ENCODE measurements at places on chromosomes 13 and 19.

DNA sequence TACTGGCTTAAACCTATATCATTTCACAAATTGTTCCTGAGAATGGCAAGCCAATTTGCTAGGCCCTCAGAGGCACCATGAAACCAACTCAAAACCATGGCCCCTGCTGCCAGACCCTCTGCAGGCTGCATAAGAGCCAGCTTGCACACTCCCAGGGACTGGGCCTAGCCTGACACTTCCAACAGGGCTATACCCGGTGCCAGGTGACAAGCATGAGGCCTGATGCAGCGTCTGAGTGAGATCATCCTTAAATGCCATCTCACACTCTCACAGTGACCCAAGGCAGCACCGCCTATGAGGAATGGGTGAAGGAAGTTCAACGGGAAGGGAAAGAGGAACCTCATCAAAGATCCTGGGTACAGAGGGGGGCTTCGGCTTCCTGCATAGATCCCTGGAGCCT is 65.6 kb downstream of the C13orf42 start:
- no peak overlapping the region for H3K4me3 ChIP-seq
- H3K27ac ChIP-seq: no peak overlapping the region
- H3K36me3 ChIP-seq: no peaks in the 10 kb centered on the region
- DNase-seq: no peak
- no peaks in the 10 kb centered on the region for H3K4me1 ChIP-seq

DNA sequence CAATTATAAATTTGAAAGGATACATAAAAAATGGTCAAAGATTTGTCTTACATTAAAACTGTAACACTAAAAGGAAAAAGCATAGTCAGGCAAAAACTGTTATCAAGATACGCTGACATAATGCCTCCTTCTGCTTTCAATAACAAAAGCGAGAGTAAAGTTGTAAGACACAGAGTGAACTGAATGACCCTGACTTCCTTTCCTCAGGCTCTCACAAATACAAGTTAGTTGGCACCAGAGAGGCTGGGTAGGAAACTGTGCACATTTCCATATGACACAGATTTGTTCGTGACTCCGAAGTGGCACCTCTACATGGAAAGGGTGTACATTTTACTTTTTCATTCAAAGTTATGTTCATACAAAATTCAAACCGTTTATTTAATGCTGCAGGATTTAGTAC is 15.4 kb downstream of the FGF14 start:
- DNase-seq: no peak
- H3K27ac ChIP-seq: no peak overlapping the region
- H3K4me1 ChIP-seq: no peaks in the 10 kb centered on the region
- no peaks in the 10 kb centered on the region for H3K27me3 ChIP-seq
- H3K36me3 ChIP-seq: no peaks in the 10 kb centered on the region

DNA sequence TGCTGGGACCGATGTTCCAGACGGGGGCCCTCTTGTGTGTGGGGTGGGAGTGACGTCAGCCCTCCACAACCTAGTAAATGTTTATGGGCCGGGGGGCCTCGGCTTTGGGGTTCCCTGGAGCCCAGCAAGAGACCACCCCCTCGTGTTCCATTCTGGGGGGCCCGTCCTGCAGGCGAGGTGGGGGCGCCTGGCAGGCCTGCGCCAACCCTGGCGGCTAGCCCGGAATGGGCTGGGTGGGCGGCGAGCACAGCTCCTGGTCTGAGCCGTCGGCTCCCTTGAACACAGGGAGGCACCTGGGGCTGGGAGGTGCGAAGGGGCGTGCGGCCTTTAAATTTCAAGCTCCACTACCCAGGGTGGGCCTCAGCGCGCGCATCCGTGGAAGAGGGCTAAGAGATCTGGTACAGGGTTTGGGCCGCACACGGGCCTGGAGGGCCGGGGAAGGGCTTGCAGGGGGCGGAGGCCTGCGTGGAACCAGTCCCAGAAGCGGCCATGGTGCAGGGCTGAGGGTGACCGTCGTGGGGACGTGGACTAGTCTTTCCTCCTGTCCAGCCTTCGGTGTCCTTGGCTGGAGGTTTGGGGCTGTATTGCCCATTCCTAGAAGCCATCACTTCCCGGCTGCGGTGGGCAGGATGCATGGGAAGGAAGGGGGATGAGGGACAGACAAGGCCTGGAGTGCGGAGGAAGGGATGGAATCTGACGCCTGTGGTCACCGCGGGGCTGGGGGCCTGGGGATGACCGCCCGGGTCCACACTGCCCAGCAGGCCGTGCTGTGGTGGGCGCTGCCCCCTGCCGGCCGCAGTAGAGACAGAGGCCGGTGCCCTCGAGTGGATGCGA is 11.4 kb downstream of the NDUFA11 start:
- H3K27ac ChIP-seq: no peak overlapping the region
- peaks cover 11% of the 10 kb centered on the region for H3K36me3 ChIP-seq
- no peaks in the 10 kb centered on the region for H3K27me3 ChIP-seq
- no peak overlapping the region for H3K4me3 ChIP-seq
- no peaks in the 10 kb centered on the region for H3K4me1 ChIP-seq

DNA sequence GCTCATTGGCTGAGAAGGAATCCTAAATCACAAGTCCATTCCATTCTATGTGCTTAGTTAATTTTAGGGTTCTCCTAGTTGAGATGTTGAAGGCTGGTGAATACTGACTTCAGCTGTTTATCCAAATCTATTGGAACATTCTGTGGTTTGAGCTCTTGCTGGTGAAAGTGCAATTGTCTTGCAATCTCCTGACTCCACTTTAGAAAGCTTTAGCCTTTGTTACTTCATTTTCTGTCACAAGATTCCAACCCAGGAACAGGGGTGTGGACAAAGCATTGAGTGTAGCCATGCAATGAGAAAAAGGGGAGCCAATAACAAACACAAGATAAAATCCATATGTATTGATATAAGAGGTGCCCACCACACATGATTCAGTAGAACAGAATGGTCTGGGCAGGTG is 15.0 kb downstream of the CEACAM21 start:
- H3K4me1 ChIP-seq: no peaks in the 10 kb centered on the region
- H3K4me3 ChIP-seq: no peak overlapping the region
- H3K27me3 ChIP-seq: no peaks in the 10 kb centered on the region
- DNase-seq: no peak

- no peaks in the 10 kb centered on the region for H3K36me3 ChIP-seq
- H3K4me1 ChIP-seq: no peaks in the 10 kb centered on the region
- DNase-seq: no peak
- H3K27me3 ChIP-seq: no peaks in the 10 kb centered on the region
- H3K4me3 ChIP-seq: no peak overlapping the region
These were observed 162.7 kb downstream of the KLF12 start for GRCh38 chr13:73971481-73971880.

DNA sequence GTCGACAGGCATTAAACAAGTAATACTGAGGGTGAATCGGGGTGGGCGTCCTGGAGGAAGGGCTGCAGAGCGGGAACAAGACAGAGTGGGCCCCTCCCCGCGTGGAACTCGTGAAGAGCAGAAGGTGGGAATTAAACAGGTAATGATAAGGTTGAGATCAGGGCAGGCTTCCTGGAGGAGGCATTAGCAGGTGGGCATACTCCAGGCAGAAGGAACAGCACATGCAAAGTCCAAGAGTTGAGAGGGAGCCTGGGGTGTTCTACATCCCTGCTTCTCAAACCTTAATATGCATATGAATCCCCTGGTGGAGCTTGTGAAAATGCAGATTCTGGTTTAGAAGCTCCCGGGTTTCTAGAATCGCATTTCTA is 23.3 kb downstream of the SLC8A2 start:
- H3K4me3 ChIP-seq: no peak overlapping the region
- H3K27ac ChIP-seq: no peak overlapping the region
- peaks cover 73% of the 10 kb centered on the region for H3K27me3 ChIP-seq
- H3K36me3 ChIP-seq: no peaks in the 10 kb centered on the region

DNA sequence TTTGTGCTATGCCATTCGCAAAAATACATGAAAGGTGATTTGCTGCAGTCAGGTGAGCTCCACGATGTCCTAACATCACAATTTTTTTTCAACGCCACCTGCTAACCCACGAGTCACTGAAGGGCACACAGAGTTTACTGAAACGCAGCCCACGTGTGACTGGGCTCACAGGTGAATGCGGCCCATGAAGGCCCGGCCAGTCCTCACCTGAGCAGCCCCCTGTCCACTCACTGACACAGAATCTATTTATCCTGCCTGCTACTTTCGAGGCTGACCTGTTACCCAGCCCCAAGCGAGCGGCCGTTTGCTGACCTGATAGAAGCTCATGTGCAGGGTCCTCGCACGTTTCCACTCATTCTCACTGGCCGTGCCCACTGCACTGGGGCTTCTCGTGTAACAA is 121.9 kb upstream of the SOX1 start:
- H3K4me1 ChIP-seq: no peaks in the 10 kb centered on the region
- no peak overlapping the region for H3K4me3 ChIP-seq
- no peaks in the 10 kb centered on the region for H3K27me3 ChIP-seq
- H3K27ac ChIP-seq: no peak overlapping the region
- H3K36me3 ChIP-seq: no peaks in the 10 kb centered on the region

DNA sequence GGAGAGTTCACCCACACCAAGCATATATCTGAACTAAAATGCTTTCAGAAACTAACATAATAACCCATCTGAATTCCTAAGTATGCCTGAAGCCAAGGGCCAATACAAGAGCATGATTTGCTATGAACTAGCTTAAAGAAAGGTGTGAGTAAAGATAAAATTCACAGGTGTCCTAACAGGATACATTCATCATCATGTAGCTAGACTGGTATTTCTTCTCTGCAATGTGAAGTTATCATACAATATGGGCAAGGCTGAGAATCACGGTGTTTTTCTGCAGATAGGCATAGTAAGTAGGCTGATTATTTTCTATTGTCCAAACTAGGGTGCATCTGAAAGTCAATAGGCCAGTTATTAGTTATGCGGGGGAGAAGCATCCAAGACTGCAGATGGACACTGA is 63.1 kb downstream of the STK24 start:
- H3K27ac ChIP-seq: no peak overlapping the region
- peaks cover 14% of the 10 kb centered on the region for H3K4me1 ChIP-seq
- no peaks in the 10 kb centered on the region for H3K36me3 ChIP-seq
- no peaks in the 10 kb centered on the region for H3K27me3 ChIP-seq
- DNase-seq: no peak

DNA sequence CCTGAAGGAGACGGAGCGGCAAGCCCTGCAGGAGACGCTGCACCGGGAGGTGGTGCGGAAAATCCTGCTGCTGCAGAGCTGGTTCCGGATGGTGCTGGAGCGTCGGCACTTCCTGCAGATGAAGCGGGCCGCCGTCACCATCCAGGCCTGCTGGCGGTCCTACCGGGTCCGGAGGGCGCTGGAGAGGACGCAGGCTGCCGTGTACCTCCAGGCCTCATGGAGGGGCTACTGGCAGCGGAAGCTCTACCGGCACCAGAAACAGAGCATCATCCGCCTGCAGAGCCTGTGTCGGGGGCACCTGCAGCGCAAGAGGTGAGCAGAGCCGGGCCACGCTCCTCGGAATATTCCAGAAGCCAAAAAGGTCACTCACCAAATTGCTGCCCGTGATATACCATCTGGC is 22.4 kb upstream of the USE1 start:
- no peak overlapping the region for H3K4me3 ChIP-seq
- H3K36me3 ChIP-seq: peaks cover 21% of the 10 kb centered on the region
- H3K4me1 ChIP-seq: no peaks in the 10 kb centered on the region
- DNase-seq: no peak

- peaks cover 3% of the 10 kb centered on the region for H3K4me1 ChIP-seq
- peak overlapping the region; percentile 49 for H3K27ac ChIP-seq
- H3K27me3 ChIP-seq: no peaks in the 10 kb centered on the region
- no peaks in the 10 kb centered on the region for H3K36me3 ChIP-seq
- DNase-seq: peak; percentile 62
These were observed 9.8 kb upstream of the STK24 start for GRCh38 chr13:98586400-98587345.

DNA sequence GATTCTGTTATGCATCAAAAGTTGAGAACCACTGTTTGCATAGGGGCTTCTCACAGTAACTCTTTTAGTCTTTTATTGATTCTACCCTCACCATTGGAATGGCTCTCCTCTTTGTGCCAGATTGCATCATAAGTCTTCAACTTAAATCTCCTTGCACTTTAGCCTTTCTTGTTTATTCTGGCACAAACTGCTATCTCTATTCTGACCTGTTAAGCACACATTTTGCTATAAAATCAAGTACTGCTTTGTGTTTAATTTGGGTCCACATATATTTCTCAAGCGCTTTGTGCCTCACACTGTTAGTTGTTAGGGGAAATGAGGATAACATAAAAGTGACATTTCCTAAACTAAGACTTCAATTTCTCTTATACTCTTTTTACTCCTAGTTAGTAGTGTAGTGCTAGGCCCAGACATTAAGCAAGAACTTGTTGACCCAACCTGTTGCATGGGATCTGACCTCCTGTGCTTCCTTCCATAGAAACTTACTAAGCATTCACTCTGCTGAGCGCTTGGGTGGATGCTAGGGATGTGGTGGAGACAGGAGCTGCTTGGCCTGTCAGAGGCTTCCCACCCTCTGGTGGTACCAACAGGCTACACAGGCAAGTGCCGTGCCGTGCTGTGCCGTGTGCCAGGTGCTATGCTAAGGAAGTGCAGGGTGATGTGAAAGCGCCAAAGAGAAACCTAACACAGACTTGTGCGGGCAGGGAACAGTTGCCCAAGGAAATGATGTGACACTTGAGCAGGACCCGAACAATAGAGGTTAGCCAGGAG is 1.2 kb downstream of the UTP14C start:
- no peaks in the 10 kb centered on the region for H3K27me3 ChIP-seq
- H3K36me3 ChIP-seq: peaks cover 5% of the 10 kb centered on the region
- H3K27ac ChIP-seq: no peak overlapping the region
- DNase-seq: no peak

- H3K27ac ChIP-seq: no peak overlapping the region
- peaks cover 4% of the 10 kb centered on the region for H3K36me3 ChIP-seq
- no peak overlapping the region for H3K4me3 ChIP-seq
- no peaks in the 10 kb centered on the region for H3K27me3 ChIP-seq
- no peak for DNase-seq
- H3K4me1 ChIP-seq: no peaks in the 10 kb centered on the region
These were observed 20.7 kb downstream of the MARK4 start for GRCh38 chr19:45271735-45272108.

DNA sequence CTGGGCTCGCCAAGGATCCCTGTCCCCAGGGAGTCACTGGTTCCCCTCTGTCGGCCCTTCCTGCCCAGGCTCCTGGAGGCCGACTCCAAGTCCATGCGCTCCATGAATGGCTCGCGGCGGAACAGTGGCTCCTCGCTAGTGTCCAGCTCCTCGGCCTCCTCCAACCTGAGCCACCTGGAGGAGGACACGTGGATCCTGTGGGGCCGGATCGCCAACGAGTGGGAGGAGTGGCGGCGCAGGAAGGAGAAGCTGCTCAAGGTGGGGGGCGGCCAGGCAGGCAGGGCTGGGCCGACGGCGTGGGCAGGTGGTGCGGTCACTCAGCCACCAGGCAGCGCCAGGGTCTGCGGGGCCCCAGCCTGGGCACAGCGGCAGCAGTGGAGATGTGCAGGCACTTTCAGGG is 17.6 kb downstream of the EVI5L start:
- H3K27ac ChIP-seq: no peak overlapping the region
- no peaks in the 10 kb centered on the region for H3K4me1 ChIP-seq
- DNase-seq: no peak
- H3K27me3 ChIP-seq: no peaks in the 10 kb centered on the region
- H3K36me3 ChIP-seq: no peaks in the 10 kb centered on the region

GRCh38 chr13:53201454-53202225 is 173.0 kb downstream of the OLFM4 start:
- H3K27ac ChIP-seq: no peak overlapping the region
- H3K4me1 ChIP-seq: no peaks in the 10 kb centered on the region
- H3K36me3 ChIP-seq: no peaks in the 10 kb centered on the region
- no peak overlapping the region for H3K4me3 ChIP-seq
- peaks cover 2% of the 10 kb centered on the region for H3K27me3 ChIP-seq

- H3K27ac ChIP-seq: no peak overlapping the region
- no peaks in the 10 kb centered on the region for H3K4me1 ChIP-seq
- H3K27me3 ChIP-seq: no peaks in the 10 kb centered on the region
- H3K4me3 ChIP-seq: no peak overlapping the region
- peak; percentile 67 for DNase-seq
- no peaks in the 10 kb centered on the region for H3K36me3 ChIP-seq
These were observed 144.4 kb downstream of the DIAPH3 start for GRCh38 chr13:60019119-60019993.
